ENCODE measurements at places on chromosomes 2 and 18.

GRCh38 chr2:233178994-233179847 is 72.3 kb upstream of the ATG16L1 start:
- DNase-seq: no peak

DNA sequence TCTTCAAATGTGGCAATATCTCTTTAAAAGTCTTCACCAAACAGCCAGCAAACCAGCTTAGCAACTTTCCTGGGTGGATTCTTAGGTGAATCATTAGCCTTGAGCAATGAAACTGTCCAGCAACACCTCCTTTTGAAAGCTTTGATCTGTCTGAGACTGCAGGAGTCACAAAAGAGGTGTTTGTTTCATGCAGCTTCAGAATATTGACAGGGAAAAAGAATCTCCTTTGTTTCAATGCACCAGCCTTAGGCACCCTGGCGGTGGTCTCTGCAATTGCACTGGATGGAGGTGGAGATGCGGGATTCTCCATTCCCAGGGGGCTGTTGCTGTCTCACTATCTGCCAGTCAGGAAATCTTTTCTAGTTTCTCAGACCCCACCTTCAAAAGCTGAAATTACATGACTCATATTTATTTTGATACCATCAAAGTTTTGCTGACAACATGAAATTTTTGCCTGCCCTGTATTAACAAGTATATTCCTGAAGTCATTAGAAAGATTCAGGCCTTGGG is 76.0 kb upstream of the DSG1 start:
- no peak for DNase-seq

DNA sequence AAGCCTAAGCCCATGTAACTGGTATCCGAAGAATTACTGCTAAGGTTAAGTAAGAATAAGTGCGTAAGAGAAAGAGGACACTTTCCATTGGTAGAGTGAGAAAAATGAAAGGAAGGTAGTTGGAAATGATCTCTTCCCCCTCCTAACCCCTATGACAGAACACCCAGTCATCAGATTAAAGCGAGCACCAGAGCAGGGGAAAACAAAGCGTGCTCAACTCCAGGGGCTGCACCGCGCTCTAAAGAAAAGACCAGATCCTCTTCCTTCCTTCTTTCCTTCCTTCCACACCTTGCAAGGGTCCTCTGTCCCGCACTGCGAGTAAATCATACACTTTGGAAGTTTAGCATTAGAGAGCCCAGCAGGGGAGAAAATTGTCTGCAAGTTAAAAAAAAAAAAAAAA is 971 bp upstream of the CDH7 start:
- no peak for DNase-seq

GRCh38 chr2:36780231-36780839 is 83.8 kb downstream of the VIT start:
- peak; percentile 69 for DNase-seq

DNA sequence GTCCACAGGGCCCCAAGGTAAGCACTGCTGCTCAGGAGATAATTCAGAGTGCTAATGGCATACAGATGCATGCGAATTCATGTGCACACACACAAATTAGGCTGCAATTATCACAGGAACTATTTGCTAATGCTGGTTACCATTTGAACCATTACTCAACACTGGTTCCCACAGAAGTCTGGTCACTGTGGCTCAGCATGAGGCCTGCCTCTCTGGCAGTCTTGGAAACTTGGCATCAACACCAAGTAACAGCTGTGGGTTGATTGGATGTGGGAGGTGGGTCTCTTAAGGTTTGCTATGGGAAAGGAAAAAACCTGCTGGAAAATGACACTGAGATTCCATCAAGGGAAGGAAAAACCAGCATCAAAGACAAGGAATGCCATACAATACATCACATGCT is 105.0 kb downstream of the CELF4 start:
- DNase-seq: peak; percentile 10

DNA sequence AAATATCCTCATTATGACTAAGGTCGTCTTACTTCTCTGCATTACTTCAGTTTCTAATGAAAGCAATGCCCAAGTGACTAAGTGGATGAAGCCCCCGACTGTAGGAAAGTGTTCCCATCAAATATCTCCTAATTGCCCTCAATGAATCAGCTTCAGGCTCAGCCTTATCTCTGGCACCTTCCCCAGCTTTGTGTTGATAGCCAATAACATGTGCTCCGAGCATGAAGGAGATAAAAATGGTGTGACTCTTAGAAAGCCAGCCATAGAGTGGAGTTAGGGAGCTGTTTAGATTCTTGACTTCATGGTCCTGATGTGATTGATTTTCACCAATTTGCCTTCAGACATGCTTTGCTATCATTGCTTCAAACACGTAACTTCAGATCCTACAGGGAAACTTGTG is 339.2 kb upstream of the NRP2 start:
- no peak for DNase-seq

DNA sequence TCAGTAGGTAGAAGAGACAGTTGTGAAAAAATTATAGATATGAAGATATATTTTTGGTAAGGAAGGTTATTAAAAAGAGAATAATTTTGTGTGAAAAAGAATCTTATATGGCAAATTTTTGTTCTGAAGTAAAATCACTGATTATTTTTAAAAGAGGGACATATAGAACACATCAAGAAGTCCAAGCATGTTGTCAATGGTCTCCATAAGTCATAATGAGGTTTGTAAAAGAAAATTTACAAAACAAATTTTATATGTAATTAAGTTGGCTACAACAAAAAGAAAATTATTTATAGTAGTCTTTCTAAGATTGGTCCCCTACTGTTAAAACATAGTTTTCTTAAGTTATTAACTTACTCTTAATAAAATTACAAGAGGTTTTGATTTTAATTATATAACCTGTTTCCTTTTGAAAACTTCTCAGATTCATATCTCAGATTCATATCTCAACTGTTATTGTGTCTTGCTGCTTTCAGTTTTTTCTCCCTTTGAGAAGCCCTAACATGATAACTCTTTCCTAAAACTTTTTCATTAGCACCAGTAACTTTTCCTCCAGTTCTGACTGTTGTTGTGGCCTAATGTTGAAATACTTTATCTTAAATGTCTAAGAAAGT is 81.2 kb downstream of the SH3YL1 start:
- DNase-seq: no peak
